Psoas muscle (tissue), 8 donors: ENCODE measurements at places on chromosomes 1 and 21. TPM values are rescaled to one million over a fixed set of nuclear protein-coding genes. Genes with fewer than 3 reads are reported as not detected.

GRCh38 chr1:221101807-221102605 lies 222.8 kb downstream of the HLX start:
- DNase-seq, result no peak

GRCh38 chr1:11052839-11053757 lies 6.1 kb upstream of the MASP2 start:
- DNase-seq, result no peak

GPR37L1 gene
- total RNA-seq, result not detected

ETNK2 gene
- 0.93 TPM for total RNA-seq

DNA sequence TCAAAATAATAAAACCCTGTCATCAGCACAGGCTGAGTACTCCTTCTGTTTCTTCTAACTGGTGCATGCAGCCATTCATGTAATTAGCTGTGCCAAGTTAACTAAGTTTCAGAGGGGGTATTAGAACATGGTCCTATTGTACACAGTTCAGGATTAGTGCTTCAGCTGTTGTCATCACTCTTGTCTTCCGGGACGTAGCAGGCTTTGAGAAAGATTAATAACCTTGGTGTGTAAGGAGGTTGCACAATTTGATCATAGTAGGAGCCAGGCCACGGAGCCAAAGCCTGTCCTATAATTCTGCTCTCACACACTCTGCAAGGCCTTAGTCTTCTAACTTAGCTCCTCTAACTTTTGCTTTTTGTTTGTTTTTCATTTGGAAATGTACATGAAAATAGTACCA lies 44.7 kb downstream of the PTGFRN start:
- peak; percentile 70 for DNase-seq

RRP1 gene
- 9.5 TPM for total RNA-seq

DNA sequence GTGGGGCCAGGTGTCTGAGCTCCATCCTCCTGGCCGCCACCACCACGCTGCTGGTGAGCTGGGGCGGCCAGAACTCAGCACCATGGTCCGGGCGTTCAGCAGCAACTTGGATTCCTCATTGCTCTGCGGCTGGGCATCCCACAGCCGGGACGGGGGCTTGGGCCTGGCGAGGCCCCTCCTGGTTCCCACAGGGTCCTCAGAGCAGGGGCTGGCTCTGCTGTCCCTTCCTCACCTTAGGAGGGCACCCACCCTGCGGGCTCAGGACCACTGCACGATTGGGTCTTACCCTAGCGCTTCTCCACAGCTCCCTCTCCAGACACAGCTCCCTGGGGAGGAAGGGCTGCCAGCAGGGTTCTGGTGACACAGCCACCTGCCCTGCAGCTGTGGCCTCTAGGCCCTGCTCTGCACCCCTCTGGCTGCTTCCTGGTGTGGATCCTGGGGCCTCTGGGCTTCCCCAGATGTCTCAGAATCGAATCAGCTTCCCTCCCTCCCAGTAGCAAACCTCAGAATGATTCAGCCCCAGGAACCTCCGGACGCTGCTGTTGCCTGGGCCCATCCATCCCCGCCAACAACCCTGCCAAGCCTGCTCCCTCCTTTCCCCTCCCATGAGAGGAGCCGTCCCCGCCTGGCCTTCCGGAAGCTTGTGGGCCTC lies 25.0 kb downstream of the CRYAA start:
- DNase-seq, result peak; percentile 54

DNA sequence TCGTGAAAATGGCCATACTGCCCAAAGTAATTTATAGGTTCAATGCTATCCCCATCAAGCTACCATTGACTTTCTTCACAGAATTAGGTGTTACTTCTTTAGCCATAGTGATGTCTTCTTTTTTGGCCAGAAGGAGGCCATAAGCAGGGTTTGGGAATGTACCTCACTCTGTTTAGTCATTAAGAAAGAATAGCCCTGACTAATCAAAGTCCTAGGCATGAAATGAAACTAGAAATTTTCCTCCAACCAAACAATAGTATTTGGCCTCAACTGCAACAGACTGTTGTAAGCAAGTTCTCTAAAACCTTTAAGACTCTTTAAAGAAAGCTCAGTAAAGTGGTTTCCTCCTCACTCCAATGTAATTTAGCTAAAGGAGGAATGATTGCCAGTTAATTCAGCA lies 163.9 kb downstream of the AKT3 start:
- no peak for DNase-seq

- DNase-seq, result no peak
Observed at GRCh38 chr1:162736184-162736583, 54.3 kb upstream of the HSD17B7 start.

- DNase-seq, result peak; percentile 31
Observed at GRCh38 chr1:16926491-16927073, 4.9 kb downstream of the CROCC start.

GRCh38 chr1:113669988-113670387 lies 89.3 kb downstream of the PHTF1 start:
- DNase-seq, result no peak

DNA sequence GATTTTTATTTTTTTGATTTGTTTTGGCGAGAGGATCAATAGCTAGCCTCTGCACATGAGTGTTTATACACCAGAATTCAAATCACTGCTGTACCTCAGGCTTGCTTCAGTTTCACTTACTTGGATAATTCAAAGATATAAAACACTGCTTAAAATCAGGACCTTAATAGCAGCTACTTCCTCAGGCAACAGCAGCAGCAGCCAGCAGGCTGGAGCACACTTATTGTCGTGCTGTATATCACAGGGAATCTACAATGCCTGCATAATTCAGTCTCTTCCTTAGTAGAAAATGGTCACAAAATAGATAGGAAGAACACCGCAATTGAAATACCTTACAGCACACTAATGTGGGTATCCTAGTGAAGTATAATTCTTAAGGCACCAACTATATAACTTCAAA lies 497.3 kb downstream of the NEGR1 start:
- DNase-seq, result no peak

DENND2C gene
- 13.3 TPM for total RNA-seq

DNA sequence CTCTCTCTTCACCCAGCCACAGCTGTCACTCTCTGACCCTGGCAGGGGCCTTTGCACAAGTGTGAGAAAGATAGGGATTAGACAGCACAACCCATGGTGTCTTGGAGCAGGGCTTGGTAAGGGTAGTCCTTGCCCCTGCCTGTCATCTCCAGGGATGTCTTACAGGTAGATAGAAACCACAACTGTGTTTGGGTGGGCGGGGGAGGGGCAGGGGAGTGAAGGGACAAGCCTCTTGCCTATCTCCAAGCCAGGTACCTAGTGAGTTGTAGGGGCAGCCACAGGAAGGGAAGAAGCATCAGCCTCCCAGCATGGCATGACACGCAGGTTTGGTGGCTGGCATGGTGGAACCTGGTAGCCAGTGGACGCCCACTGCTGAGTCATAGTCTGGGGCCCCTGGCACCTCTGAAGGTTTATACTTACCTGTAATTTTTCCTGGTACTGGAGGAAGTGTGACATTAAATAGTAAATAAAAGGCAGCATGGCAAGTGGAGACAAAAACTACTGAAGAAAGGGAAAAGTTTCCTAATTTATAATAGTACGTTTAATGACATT lies 97.5 kb downstream of the CLEC20A start:
- DNase-seq, result no peak

DNA sequence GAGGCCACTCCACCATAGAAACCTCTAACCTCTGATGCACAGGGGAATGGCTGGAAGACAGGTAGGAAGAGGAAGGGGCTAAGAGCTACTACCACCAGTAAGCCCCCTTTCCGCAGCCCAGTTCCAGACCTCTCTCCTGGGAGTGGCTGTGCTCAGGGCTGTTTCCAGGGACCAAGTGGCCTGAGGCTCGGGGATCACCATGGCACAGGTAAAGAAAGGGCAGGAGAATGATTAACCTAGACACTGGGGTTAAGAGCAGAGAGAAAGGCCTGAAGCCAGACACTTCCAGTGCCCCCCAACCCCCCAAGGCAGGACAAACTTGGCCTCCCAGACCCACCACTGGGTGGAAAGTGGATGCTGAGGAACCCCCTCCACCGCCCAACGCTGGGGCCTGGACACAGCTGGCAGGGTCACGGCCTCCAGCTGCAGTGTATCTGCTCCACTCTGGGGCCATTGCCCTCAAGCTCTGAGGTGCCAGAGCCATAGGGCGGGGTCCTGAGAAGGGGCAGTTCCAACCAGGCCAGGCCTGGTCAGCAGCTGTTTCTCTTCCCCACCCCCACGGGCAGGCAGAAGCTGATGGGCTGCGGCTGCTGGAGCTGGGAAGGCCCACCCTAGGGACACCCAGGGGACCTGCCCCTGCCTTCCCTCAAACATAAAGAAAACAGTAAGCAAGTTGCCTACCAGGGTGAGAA lies 2.6 kb downstream of the TAGLN2 start:
- peak; percentile 77 for DNase-seq

GRCh38 chr1:74502858-74503257 lies 9.6 kb downstream of the LRRC53 start:
- no peak for DNase-seq

- no peak for DNase-seq
Observed at GRCh38 chr1:175481126-175482070, 262.0 kb downstream of the TNR start.

GRCh38 chr21:26091480-26092018 lies 79.0 kb downstream of the APP start:
- no peak for DNase-seq

FCRL2 gene
- total RNA-seq, result not detected

DNA sequence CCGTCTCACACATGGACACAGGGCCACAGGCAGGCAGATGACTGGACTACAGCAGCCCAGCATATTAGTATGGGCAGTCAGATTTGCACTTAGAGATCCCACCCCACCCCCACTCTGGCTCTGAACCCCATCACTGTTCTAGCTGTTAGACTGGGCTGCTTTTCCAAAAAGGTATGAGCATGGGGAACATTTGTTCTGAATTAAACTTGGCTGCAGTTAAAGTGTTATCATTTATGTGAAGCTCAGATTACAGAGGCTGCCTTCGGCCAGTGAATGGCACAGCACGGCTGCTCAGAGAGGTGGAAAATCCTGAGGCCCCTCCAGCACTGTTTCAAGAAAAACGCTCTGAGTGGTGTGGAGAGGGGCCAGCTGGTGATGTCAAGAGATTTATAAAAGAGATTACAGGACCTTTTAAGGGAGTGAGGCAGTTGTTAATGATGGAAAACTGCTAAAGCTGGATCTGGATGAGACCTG lies 6.9 kb upstream of the NOS1AP start:
- DNase-seq, result no peak

GRCh38 chr1:240517891-240518290 lies 94.1 kb downstream of the GREM2 start:
- DNase-seq, result no peak

DNA sequence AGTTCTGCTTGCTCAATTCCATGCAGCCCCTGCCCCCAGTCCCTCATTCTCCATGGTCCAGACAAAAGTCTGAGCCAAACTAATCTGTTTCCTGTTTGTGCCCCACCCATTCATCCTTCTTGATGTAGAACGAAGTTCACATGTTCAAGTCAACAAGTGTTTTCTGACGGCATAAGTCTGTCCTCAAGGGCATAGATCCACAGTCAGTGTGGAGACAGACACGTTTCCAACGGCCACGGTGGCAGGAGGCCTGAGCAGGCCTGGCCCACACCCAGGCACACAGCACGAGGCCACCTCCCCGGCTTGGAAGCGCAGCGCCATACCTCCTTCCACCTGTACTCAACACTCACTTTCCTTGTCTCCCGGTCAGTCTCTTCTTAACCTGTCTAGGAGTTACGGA lies 16.1 kb downstream of the ADORA1 start:
- DNase-seq, result no peak

CCDC190 gene
- total RNA-seq, result not detected

GRCh38 chr21:31945141-31945540 lies 72.3 kb downstream of the HUNK start:
- no peak for DNase-seq

DNA sequence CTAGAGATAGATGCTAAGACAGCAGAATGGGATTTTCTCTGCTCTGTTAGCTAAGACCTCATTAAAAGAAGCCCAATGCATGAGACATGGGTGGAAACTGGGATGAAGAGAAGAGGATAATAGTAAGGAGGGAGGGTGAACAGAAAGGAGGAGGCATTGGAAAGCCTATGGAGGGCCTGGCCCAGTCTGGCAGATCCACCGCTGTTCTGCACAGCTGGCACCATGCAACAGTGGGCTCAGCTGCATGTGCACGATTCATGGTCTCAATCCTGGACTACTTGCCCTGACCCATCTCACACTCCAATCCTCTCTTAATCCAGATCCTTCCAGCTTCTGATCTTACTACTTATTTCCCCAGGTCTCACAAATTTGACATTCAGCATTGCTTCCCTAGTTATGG lies 2.2 kb downstream of the PHC2 start:
- DNase-seq, result no peak

DNA sequence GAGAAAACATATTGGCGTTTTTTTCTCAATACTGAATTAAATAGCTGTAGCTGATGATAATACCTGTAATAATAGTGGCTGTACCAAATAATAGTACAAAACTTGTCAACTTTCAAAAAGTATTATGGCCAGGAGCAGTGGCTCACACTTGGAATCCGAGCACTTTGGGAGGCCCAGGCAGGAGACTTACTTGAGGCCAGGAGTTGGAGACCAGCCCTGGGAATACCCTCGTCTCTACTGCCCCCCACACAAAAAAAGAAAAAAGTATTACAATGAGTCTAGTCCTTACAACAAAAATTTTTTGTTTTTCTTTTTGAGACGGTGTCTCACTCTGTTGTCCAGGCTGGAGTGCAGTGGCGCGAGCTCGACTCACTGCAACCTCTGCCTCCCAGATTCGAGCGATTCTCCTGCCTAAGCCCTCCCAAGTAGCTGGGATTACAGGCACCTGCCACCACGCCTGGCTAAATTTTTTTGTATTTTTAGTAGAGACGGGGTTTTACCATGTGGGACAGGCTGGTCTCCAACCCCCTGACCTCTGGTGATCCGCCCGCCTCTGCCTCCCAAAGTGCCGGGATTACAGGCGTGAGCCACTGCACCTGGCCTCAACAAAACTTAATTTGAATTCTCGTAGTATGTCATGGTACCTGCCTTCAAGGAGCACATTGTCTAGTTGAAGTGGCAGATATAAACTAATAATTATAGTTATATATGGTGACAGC lies 1.4 kb downstream of the RBBP4 start:
- no peak for DNase-seq

GRCh38 chr1:236978740-236979139 lies 25.5 kb downstream of the MT1HL1 start:
- no peak for DNase-seq

DNA sequence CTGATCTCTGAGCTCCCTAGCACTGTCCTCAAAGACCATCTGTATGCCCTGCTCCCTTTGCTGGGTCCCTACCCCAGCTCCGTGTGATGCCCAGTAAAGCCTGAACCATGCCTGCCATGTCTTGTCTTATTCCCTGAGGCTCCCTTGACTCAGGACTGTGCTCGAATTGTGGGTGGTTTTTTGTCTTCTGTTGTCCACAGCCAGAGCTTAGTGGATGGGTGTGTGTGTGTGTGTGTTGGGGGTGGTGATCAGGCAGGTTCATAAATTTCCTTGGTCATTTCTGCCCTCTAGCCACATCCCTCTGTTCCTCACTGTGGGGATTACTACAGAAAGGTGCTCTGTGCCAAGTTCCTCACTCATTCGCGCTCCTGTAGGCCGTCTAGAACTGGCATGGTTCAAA lies 5.7 kb downstream of the GSTM5 start:
- no peak for DNase-seq

- no peak for DNase-seq
Observed at GRCh38 chr1:109357616-109358015, 40.1 kb downstream of the SORT1 start.

RGS16 gene
- 1.2 TPM for total RNA-seq
